Calu3 (cell line): ENCODE measurements at places on chromosomes 2 and 18. TPM values are rescaled to one million over a fixed set of nuclear protein-coding genes. Genes with fewer than 3 reads are reported as not detected.

Gene IL18RAP
- not detected in 2 replicates for total RNA-seq

- no peak overlapping the region for H3K4me3 ChIP-seq
- no peaks in the 10 kb centered on the region for H3K4me1 ChIP-seq
- H3K27ac ChIP-seq: no peak overlapping the region
- no peaks in the 10 kb centered on the region for H3K36me3 ChIP-seq
Measured at GRCh38 chr2:31526946-31527732, 53.6 kb downstream of the SRD5A2 start.

GRCh38 chr2:212078103-212078502 lies 460.5 kb downstream of the ERBB4 start:
- no peak overlapping the region for H3K27ac ChIP-seq
- H3K4me3 ChIP-seq: no peak overlapping the region
- H3K36me3 ChIP-seq: no peaks in the 10 kb centered on the region
- H3K27me3 ChIP-seq: no peaks in the 10 kb centered on the region
- no peak for DNase-seq
- no peaks in the 10 kb centered on the region for H3K4me1 ChIP-seq

GRCh38 chr2:149451417-149452165 lies 121.2 kb downstream of the LYPD6 start:
- no peak overlapping the region for H3K4me3 ChIP-seq
- no peaks in the 10 kb centered on the region for H3K36me3 ChIP-seq
- H3K4me1 ChIP-seq: no peaks in the 10 kb centered on the region
- H3K27ac ChIP-seq: no peak overlapping the region

GRCh38 chr2:207503234-207503633 lies 26.5 kb upstream of the CREB1 start:
- no peak for DNase-seq
- no peaks in the 10 kb centered on the region for H3K36me3 ChIP-seq
- H3K27me3 ChIP-seq: no peaks in the 10 kb centered on the region
- no peak overlapping the region for H3K4me3 ChIP-seq

- H3K27ac ChIP-seq: no peak overlapping the region
- H3K4me1 ChIP-seq: peaks cover 26% of the 10 kb centered on the region
- H3K27me3 ChIP-seq: no peaks in the 10 kb centered on the region
Measured at GRCh38 chr18:10928772-10929373, 220.5 kb downstream of the PIEZO2 start.

DNA sequence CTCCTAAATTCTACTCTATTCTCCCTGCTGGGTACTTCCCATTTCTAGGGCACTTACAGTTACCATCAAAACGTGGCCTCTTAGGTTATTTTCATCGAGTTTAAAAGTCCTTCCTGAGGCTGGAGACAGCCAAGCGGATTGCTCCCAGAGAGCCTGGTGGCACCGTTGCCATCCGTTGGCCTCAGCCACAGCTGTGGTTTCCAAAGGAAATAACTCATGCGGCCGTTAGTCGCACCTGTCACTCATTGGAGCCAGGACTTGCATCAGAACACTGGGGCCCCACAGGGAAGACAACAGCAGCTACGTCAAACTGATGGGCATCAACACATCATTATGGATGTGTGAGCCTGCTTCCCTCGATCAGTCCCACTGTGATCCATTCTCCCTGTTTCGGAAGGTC lies 453.4 kb downstream of the BCL11A start:
- no peak overlapping the region for H3K27ac ChIP-seq
- H3K4me1 ChIP-seq: no peaks in the 10 kb centered on the region
- H3K4me3 ChIP-seq: no peak overlapping the region
- DNase-seq: no peak

GRCh38 chr2:49067971-49068370 lies 86.3 kb downstream of the FSHR start:
- no peaks in the 10 kb centered on the region for H3K36me3 ChIP-seq
- H3K27ac ChIP-seq: no peak overlapping the region
- no peaks in the 10 kb centered on the region for H3K27me3 ChIP-seq
- no peak overlapping the region for H3K4me3 ChIP-seq
- no peak for DNase-seq

DNA sequence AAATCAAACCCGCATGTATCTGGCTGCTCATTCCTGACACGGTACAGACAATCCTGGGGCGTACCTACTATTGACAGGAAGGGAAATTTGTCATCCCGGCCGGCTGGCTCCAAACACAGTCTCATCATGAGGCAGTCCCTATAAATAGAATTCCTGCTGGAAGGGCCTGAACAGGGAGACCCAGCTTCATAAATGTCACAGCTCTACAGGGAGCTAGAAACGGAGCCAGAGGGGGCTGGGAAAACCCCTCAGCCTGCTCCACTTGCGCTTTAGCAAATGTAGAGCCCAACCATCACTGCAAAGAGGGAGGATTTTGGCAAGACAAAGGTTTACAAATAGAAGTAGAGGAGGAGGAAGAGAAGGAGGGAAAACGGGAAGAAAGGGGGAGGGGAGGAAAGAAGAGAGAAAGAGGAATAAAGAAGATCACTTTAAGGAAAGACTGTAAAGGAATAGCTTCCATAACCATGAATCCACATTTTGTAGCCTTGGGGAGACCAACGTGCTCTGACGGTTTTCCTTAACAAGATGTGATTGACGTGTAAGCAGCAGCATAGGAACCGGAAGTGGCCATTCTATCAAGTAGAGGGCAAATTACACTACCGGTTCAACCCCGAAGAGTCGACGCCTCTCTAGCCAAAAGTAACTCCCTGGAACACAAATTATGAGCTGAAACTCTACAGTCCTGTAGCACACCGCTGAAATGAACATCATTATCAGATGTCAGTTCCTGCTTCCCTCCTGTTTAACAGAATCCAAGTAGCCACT lies 56.8 kb upstream of the TTN start:
- no peak overlapping the region for H3K4me3 ChIP-seq
- H3K4me1 ChIP-seq: peaks cover 12% of the 10 kb centered on the region
- DNase-seq: no peak
- no peak overlapping the region for H3K27ac ChIP-seq
